ENCODE measurements at places on chromosomes 3 and 15.

GRCh38 chr3:38643090-38643489, 6.4 kb downstream of the SCN5A start:
- DNase-seq, result no peak

DNA sequence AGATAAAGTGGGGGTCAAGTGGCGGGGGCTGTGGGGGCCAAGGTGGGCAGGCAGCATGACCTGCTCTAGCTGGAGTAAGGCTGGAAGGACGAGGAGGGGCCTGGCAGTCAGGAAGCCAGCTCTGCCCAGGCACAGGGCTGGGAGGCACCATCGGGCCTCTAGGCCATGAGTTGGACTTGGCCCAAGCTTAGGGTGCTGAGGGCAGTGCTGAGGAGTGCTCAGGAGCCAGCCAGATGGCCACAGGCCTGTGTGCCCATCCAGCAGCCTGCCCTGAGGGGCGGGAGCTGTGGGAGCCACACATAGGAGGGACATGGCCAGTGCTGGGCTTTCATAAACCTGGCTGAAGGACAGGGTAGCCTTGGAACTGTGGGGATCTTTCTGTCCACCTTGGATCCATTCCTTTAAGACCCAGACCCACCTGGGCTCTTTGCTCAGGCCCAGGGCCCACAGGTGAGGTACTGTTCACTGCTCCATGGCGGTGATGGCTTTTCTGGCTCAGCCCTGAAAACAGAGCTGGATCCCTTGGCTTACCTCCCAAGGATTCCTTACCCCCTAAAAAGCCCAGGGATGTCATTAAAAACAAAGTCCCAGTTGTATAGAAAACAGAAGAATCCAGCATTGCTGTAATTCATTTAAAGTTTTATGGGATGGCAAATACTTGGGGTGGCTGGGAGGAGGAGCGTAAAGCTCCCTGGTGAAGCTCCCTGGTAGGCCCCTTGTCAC, 137.0 kb downstream of the DNAJB8 start:
- no peak for DNase-seq

GRCh38 chr3:46971742-46972141, 4.8 kb downstream of the CCDC12 start:
- DNase-seq, result no peak

GRCh38 chr3:193943851-193944517, 192.0 kb upstream of the HES1 start:
- no peak for DNase-seq

DNA sequence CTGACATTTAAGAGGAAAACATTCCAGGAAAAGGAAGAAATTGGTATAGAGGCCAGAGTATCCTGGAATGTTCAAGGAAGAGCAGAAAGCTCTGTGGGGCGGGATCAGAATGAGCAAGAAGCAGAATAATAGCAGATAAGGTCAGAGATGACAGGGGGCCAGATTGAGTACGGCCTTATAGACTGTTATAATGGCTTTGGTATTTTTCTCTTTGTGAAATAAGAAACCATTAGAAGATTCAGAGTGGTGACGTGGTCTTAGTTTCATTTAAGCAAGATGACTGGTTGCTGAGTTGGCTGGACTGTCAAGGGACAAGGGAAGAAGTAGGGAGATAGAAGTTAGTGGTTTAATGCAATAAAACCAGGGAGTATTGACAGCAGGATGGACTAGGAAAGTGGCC, 218.3 kb upstream of the SOX2 start:
- no peak for DNase-seq

GRCh38 chr3:107268469-107268868, 108.8 kb upstream of the CCDC54 start:
- DNase-seq, result no peak

- no peak for DNase-seq
Measured at GRCh38 chr15:89801471-89802195, 13.0 kb downstream of the ANPEP start.

DNA sequence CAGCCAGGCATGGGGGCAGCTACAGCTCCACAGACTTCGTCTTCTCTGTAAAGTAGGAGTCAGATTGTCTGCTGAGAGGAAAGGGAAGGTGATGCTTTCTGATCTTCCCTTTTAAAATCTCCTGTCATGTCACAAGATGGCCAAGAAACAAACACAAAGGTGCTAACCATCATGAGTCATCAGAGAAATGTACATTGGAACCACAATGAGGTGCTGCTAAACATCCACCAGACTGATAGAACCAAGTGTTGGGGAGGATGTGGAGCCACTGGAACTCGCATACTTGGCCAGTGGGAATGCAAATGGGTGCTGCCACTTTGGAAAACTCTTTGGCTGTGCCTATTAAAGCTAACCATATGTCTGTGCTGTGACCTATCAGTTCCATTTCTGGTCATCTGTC, 268.8 kb downstream of the SLCO3A1 start:
- DNase-seq, result no peak

GRCh38 chr15:66269326-66270090, 16.0 kb upstream of the MEGF11 start:
- DNase-seq, result no peak

DNA sequence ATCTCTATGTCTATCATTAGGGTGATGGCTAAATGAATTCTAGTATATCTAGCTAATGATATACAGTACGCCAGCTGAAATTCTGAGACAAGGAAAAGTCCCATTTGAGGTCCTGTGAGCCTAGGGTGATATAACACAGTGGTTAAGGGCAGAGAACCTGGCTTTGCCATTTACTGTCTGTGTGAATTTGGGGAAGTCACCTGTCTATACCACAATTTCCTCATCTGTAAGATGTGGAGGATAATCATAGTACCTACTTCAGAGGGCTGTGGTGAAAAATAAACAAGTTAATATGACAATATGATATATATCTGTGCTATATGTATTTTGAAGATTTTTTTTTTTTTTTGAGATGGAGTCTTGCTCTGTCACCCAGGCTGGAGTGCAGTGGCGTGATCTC, 9.8 kb upstream of the ANKDD1A start:
- no peak for DNase-seq

DNA sequence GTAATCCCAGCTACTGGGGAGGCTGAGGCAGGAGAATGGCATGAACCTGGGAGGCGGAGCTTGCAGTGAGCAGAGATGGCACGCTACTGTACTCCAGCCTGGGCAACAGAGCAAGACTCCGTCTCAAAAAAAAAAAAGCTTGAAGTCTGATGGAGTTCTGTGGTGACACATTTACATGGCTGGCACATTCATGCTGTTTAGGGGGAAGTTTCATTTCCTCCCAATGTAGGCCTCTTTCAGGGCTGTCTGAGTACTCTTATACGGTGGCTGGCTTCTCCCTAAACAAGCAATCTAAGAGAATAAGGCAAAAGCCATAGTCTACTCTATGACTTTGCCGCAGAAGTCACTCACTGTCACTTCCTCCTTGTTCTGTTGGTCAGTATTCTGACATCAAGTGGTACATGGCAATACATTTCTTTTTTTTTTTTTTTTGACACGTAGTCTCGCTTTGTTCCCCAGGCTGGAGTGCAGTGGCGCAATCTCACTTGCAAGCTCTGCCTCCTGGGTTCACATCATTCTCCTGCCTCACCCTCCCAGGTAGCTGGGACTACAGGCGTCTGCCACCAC, 41.2 kb downstream of the OIP5 start:
- DNase-seq, result no peak

DNA sequence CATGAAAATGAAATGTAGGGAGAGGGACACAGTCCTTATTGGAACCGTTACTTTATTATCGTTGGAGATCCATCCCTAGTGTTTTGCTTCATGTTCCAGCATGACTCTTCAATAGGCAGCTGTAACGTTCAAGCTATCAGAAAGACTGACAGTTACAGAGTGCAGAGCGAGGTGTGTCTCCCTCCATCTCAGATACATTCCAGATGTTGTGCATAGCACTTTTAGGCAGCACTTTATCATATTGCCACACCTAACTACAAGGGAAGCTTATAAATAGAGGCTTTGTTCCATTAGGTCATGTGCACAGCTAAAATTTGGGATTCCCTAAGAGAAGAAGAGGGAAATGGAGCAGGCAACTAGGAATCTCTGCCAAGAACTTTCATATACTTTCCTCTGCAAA, 1009.6 kb downstream of the ROBO2 start:
- no peak for DNase-seq

GRCh38 chr3:195916991-195917390, 8.6 kb upstream of the TNK2 start:
- DNase-seq, result no peak

- DNase-seq, result no peak
Measured at GRCh38 chr3:10392244-10392643, 71.3 kb upstream of the SEC13 start.

DNA sequence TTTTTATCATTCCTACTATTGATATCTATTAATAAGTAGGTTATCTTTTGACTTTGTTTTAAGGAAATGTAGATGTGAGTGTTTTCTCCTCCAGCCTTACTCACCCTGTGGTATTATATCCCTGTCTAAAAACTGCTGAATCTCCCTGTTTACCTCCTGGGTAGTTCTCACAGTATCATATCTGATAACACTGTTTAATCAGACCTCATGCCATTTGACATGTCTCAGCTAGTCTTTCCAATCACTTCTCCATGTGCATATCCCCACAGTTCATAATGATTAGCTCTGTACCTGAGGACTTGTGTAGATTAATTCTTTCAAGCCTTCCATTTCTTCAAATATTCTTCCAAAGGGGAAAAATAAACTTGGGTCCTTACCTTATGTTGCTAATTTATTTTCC, 30.7 kb downstream of the DUOX2 start:
- DNase-seq, result no peak

DNA sequence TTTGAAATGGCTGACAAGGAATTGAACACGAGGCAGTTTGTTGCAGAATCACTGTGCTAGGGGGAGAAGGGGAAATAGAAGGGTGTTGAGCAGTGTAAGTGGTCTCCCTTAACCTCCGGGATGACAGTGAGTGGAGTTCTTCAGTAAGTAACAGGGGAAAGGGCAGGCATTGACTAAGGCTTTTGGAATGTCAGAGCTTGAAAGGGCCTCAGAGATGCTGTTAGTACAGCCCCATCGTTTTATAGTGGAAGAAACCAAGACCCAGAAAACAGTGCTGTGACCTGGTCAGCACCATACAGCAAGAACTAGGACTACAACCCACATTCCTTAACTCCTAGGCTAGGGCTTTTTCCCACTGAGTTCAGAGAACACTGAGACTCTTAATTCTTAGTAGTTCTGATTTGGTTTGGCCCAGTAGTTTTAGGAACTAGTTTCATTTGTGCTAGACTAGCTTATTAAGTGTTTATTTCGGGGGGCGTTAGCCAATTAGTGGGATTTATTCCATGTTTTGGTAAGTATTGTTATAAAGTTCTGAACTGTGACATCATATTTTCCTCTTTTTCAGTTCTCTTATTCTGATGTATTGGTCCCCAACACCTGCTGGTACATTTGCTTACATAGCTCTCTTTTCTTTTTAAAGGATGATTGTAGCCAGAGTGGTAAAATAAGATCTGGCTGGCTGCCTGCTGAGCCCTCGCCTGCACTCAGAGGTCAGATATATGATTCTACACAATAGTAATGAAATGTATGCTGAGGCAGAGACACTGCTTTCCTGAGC, 34.2 kb downstream of the RAB11A start:
- no peak for DNase-seq

DNA sequence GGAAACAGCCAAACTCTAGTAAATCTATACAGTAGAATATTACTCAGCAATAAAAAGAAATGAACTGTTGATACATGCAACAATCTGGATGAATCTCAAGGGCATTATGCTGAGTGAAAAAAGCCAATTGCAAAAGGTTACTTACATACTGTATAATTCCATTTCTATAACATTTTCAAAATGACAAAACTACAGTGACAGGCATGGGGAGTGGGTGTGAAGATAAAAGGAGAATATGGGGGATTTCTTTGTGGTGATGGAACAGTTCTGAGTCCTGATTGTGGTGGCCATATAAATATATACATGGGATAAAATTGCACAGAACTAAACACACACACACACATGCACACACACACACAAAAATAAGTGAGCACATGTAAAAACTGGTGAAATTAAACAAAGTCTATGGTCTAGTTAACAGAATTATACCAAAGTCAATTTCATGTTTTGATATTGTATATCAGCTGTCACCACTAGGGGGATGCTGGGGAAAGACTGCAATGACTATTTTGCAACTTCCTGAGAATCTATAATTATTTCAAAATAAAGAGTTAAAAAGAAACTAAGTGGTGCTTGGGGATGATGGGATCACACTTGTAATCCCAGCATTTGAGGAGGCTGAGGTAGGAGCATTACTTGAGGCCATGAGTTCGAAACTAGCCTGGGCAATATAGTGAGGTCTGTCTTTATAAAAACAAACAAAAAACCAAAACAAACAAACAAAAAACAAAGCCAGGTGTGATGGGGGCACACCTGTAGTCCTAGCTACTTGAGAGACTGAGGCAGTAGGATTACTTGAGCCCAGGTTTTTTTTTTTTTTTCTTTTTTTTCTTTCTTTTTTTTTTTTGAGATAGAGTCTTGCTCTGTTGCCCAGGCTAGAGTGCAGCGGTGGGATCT, 66.0 kb downstream of the SPTSSB start:
- no peak for DNase-seq

GRCh38 chr3:134646086-134646485, 4.7 kb downstream of the KY start:
- no peak for DNase-seq

GRCh38 chr3:133991209-133991608, 38.5 kb downstream of the SLCO2A1 start:
- no peak for DNase-seq

DNA sequence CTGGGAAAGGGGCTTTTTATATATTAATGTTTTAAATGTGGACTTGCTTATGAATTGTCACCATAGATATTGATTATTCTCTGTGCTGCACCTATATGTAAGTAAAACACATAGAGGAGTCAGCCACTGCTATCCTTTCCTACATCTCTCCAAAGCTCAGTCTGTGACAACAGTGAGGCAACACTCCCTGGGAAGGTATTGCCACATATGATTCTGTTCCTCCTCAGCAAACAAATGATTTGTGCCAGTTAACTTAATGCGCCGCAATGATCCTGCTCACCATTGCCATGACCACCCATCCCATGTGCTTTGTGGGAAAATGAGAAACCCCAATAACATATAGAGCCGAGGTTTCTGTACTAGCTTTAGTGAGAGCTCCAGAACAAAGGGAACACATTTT, 75.1 kb upstream of the FBN1 start:
- no peak for DNase-seq

DNA sequence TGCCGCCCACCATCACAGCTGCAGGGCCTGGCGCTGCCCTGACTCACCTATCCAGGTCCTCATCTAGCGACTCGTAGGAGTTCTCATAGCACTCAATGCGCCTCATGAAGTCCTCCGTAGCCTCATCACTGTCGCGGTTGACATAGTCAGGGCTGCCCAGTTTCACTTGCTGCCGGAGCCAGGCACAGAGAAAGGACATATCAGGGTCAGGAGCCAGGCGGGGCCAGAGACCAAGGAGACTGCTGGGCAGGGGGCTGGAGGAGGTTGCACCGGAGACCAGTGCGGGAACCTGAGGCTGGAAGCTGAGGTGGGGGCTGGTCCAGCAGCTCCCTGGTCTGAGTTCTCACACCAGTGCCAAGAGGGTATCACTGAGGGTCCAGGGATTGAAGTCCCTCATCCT, 18.2 kb downstream of the PFKFB4 start:
- no peak for DNase-seq
